ENCODE measurements at places on chromosomes 6 and 20.

GRCh38 chr20:22757424-22758183, 173.2 kb upstream of the FOXA2 start:
- DNase-seq: no peak

DNA sequence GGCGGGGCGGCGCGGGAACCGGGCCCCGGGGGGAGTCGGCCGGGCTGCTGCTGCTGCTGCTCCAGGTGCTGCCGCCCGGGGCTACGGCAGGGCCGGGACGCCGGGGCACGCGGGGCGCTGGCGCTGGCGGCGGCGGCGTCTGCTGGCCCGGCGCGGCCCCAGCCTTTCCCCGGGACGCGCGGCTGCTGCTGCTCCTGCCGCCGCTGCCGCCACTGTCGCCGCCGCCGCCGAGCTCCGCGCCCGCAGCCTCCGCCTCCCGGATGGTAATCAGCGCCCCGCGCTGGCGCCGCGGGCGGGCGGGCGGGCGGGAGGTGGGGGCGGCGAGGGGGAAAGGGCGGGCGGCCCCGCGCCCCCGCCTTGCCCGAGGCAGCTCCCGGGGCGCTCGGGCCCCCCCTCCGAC, 306 bp downstream of the EBF4 start:
- DNase-seq: no peak

DNA sequence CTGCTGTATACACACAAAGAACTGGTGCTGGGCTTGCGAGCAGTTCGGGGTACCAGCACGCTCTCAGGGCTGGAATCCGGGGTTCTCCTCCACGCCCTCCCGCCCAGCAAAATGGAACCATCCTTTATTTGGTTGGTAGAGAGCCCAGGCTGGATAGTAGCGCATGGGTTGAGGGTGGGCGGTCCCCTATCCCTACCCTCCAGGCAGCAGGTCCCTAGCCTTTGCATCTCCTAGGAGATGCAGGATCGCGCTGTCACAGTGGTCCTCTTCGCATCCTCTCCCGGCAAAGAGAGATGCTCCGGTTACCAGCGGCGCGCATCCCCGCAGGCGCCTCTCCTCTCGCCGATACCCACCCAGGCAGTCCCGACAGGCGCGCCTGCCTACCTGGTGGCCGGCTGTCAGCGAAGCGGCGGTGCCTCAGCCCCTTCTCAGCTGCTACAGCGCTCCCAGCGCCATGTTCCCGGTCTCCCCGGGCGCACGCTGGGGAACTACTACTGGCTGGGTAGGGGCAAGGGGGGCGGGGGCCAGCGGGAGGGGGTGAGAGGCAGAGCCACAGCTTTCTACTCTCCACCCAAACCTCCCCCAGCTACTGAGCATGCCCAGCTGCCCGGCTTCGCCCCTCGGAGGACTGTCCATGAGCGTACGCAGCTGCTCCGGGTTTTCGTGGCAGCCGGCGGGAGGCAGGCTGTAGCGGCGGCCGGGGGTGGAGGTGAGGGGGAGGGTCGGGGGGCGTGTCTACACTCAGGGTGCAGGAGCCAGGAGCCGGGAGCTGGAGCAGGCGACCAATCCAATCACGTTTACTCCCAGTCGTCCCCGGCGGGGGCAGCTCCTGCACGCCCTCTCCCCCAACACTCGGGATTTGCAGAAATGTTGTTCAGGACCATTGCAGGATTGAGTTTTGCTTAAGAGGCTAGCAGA, at the start of gene PAK5:
PAK5 (minus strand) TSS at position 699 of the 918 bp plus-strand sequence. CDS start 194,748 bp downstream, outside the sequence.
- no peak for DNase-seq

GRCh38 chr20:40704828-40705227, 15.8 kb upstream of the MAFB start:
- DNase-seq: no peak

DNA sequence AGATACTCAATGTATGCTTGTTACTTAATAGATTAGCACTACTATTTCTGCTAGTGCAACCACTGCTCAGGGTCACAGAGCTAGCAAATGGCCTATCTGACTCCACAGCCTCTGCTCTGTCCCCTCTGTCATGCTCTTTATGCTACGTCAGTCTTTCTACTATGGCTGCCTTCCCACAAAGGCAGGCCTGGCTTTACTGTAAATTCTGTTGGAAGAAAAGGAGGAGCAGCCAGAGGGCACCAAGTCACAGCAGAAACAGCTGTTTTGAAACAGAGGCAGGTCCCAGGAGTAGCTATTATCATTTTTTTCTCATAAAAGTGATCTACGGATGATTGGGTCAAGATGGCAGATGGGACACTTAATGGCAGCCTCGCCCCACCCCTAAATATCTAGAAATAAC, 10.0 kb upstream of the ELMO2 start:
- no peak for DNase-seq

All from activated CD8-positive, alpha-beta memory T cell treated with anti-CD3 and anti-CD28 coated beads for 4 hours (primary cell).